Effector memory CD4-positive, alpha-beta T cell (primary cell): ENCODE measurements at places on chromosomes 1 and 21.
A peak's percentile ranks its signal among the peaks of the same experiment; 100 is the strongest.

- DNase-seq, result peak; percentile 51
Measured at GRCh38 chr1:234478481-234479309, at the start of gene TARBP1. TARBP1 (minus strand) TSS chr1:234479179; CDS start chr1:234479103, 76 bp downstream.

DNA sequence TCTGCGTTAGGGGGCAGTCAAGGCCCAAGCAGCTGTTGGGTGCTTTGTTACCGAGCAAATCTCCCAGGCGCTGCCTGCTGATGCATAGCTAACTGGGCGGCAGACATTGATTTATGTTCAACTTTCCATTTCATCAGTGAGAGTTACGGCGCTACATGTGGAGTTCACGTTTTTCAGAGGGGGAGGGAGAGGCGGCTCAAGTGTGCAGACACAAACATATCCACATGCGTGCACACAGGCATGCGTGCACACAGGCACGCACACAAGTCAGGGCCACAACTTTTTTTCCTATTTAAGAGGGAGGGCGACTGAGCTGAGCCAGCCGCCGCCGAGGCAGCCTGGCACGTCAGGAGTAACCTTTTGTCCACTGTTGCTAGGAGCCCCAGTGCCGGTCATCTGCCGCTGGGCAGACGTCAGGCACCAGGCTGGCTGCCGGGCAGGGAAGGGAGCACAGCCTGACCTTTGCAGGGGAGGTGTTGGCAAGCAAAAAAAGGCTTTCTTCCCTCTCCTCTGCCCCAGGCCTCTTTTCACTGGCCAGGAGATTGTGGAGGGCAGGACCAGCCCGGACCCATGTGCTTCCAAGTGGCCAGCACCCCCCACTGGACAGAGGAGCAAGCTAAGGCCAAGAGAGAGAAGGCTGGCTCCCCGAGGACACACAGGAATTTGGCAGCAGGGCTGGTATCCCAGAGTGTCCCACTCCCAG lies 73.3 kb downstream of the MRPL37 start:
- DNase-seq, result no peak

GRCh38 chr1:201023920-201024624 lies 558 bp upstream of the KIF21B start:
- no peak for DNase-seq

GRCh38 chr1:7454895-7455784 lies 316.0 kb upstream of the VAMP3 start:
- no peak for DNase-seq

- DNase-seq, result no peak
Measured at GRCh38 chr1:18568489-18568888, 62.2 kb upstream of the PAX7 start.

DNA sequence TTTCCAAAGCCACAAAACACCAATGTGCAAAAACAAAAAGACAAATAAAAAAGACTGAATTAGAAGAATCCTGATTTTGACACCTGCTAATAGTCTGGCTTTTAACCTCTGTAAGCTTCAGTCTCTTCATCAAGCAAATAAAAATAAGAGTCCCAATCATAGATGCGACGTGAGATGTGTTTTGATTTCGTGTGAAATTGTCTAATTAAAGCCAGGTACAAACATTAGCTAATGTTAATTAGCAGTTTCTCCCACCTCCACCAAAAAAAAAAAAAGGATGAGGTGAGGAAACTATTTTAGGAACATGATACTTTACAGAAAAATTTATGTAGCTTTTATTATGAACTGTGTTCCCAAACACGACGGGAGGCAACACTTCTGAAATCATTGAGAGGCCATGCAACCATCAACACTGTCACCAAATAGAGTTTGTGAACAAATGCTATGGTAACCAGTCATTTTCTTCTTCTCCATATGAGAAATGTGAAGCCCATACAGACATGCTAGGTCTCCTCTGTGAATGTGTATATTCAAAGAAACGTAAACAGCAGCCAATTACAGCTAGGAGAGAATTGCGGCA lies 6.7 kb upstream of the EVI5 start:
- DNase-seq, result no peak

DNA sequence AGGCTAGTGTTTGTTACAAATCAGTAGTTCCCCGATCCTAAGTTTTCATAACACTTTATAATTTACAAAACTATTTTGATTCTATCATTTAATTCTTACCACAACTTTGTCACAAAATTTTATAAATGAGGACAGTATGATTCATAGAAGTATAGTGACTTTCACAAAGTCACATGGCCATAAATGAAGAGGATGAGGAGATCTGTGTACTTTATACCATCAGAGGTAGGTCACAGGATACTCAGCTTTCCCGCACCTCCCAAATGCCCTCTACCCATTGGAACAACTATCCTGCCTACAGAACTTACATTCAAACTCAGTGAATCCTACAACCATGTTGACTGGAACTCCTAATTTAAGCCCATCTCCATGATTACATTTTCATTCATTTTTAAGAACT lies 56.3 kb downstream of the TNFSF4 start:
- DNase-seq, result no peak

DNA sequence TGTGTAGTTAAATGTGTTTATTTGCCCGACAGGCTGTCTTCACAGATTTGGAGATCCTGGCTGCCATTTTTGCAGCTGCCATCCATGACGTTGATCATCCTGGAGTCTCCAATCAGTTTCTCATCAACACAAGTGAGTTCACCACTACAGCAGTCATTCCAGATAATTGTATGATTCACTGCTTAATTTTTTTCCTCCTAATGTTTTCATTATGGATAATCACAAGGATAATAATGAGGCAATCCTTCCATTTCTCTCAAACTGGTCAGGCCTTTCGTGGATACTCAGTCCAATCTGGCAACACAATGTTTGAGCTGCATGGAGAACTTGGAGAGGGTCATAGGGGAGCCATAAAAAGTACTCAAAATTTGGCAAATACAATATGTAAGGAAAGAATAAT lies 168.3 kb upstream of the SGIP1 start:
- DNase-seq, result no peak

DNA sequence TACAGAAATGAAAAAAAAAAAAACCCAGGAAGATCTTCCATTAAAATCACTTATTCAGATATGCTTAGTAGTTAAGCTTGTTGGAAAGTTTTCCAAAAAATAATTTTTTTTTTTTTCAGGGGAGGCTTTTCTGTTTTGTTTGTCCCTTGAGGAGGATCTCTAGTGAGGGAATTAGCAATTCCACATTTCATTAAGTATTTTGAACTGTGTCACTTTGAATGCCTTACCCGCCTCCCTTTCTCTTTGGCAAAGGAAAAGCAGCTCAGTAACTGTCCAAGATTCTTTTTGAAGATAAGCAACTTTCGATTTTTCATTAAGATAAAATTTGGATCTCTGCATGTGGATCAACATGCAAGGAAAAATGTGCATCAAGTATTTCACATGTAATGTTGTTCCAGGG lies 1.8 kb downstream of the NTNG1 start:
- no peak for DNase-seq

DNA sequence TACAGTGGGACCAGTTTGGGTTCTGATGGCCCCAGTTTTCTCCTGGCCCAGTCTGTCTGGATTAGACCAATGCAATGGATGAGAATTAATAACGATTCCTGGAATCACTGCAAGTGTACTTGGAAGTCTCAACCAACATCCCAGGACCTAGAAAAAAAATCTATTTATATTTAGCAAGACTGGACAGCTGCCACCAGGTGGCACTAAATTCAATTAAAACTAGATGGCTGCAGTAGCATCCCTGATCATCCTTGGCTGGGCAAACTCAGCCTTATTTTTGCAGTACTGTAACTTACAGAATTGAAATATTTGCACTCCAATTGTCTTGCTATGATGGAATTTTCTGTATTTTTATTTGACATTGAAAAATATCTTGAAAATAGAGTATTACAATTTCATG lies 165.7 kb downstream of the NCAM2 start:
- peak; percentile 6 for DNase-seq
